Left lobe of liver (tissue), 2 donors: ENCODE measurements at places on chromosomes 12 and 14.

DNA sequence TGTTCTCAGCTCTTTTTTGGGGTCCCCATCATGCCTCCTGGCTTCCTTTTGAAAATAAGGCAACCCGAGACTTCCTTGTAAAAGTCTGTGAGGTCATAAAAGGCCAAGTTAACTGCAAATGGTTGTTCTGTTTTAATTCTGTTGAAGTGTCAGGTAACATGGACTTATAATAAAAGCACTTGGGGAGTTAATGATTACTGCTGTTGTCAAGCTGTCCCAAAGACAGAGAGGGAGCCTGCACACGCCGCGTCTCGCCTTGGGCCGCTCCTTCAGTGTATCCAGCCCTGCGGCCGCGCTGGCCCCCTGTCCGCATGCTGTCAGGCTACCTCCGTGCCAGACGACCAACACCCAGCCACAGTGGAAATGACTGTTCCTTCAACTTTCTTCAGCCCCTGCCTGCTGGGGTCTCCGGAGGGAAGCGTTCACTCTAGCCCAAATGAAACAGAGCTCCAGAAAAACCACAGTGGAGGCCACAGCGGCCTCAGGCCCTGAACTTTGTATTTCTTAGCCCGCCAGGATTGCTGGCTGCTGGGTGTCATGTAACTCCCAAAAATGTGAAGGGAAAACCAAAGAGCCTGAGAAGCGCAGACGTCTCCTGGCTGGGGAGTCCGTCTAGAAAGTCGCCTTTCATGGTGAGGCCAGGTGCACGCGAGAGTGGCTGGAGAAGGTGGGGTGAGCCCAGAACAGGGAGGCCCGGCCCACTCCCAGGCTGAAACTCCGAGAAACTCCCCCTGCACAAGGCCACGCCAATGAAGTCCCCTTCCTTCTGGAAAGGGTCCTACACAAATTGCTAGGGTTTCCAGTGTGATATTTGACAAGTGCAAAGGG lies 189.1 kb downstream of the ZFP36L1 start:
- DNase-seq = no peak

DNA sequence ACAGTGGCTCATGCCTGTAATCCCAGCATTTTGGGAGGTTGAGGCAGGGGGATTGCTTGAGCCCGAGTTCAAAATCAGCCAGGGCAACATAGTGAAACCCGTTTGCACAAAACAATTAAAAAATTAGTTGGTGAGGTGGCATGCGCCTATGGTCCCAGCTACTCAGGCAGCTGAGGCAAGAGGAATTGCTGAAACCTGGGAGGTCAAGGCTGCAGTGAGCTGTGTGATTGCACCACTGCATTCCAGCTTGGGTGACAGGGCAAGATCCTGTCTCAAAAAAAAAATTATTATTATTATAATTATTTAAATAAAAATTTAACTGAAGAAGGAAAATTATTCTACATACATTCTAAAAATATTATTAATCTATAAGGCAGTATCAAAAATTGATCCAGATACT lies 164.1 kb downstream of the ITPR2 start:
- DNase-seq = no peak

DNA sequence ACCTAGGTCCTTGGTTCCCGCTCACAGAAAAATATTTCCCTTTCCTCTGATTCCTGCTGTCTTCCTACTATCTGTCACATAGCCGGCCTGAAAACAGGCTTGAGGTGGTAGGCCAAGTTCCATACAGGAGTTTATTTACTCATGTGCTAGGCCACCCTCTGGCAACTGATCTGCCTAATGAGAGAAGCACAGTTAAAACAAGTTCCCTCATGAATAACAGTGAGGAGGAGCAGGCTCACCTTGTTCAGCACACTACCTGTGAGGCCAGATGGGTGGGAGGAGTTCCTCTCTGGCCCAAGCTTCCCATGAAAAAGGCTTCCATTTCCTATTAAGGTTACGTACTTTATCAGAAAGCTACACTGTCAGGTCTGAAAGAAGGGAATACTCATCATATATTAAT lies 206.0 kb downstream of the MYRFL start:
- DNase-seq = no peak

DNA sequence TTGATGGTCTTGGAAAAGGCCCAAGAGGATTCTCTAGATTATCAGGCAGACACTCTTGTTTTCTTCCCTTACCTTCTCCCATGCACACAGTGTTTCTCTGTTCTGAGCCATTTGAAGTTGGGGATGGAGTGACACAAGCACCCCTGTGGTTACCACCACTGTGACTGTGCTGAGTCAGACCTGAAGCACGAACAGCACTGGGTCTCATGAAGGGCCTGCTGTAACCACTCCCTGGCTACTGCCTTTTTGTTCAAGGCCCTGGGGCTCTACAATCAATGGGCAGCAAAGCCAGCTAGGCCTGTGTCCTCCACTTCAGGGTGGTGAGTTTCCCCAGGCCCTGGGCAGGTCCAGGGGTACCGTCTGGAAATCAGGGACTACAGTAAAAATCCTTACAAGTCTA lies 65.5 kb downstream of the TSPAN8 start:
- no peak for DNase-seq

DNA sequence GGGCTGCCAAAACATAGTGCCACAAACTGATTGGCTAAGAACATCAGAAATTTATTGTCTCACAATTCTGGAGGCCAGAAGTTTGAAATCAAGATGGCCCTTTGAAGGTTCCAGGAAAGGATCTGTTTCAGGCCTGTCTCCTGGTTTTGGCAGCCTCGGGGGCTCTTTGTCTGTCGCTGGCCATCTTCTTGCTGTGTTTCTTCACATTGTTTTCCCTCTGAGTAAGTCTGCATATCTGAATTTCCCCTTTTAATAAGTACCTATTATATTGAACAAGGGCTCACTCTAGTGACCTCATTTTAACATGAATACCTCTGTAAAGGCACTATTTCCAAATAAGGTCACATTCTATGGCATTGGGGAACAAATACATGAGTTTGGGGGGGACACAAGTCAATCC lies 467.1 kb upstream of the MGAT4C start:
- DNase-seq = no peak

DNA sequence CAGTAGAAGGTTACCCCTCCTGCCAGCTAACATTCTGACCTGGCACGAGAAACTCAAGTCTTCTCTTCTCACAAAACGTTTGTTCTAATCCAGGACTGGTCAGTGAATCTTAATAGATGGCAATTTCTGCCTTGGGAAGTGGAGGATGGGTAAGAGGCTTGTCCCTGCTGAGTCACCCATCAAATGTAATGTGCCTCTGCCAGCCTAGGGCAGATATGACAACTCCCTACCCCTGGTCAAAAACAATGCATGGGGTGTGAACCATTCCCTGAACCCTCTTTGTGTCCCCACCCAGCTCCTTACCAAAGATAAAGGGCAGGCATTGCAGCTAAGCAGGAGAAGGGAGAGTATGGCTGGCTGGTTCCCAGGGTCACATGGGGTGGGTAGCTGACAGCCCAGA lies 1052.9 kb downstream of the GALC start:
- DNase-seq = no peak

GRCh38 chr12:102479099-102479885 lies 1.1 kb downstream of the IGF1 start:
- DNase-seq = no peak

DNA sequence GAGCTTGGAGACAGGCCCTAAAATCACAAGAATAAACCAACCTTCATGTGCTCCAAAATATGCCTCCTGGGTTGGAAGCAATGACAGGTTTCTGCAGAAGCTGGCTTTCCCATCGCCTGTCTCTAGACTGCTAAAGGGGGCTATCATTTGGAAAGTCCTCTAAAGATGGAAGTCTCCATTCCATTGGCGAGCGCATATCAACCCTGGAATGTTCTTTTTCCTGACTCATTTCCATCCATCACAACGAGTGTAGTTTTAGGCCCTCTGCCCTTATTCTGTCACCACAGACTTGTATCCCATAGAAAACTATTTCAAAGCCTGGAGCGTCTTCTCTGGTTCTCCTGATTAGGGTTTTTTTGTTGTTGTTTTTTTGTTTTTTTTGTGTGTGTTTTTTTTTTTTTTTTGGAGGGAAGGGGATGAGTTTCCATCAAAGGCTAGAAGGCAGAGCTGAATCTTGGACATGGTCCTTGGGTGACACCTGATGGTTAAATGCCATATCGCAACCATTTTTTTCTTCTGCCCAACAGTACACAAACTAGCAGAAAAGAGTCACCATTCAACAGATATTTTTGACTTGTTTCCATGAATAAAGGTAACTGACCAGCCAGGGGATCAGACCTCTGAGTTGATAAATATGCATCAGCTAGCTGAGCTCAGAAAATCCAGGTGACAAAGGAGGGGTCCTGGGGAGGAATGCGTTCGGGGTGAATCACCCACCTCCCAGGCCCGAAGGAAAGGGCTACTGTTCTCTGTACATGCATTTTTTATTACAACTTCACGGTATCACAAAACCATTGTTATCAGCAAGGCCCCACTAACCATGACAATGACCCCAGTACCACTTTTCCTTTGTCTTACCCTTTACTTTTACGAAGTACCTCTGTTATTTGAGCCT lies 40.5 kb downstream of the KCNA5 start:
- DNase-seq = no peak

DNA sequence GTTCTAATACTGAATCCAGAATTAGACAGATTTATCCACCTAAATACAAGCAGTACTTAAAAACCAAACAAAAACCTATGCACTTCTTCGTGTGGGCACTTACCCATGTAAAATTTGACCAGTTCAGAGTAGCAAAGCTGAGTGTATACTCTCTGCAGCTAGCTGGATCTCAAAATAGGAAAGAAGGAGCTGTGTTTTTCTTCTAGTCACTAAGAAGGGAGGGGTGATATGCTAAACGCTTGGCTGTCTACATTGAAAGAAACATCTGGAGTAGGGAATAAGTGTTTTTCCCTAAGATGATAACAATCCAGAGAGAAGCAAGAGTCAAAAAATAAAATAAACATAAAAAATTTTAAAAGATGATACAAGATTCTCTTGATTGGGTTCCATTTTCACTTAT lies 20.0 kb downstream of the RBMS2 start:
- no peak for DNase-seq

DNA sequence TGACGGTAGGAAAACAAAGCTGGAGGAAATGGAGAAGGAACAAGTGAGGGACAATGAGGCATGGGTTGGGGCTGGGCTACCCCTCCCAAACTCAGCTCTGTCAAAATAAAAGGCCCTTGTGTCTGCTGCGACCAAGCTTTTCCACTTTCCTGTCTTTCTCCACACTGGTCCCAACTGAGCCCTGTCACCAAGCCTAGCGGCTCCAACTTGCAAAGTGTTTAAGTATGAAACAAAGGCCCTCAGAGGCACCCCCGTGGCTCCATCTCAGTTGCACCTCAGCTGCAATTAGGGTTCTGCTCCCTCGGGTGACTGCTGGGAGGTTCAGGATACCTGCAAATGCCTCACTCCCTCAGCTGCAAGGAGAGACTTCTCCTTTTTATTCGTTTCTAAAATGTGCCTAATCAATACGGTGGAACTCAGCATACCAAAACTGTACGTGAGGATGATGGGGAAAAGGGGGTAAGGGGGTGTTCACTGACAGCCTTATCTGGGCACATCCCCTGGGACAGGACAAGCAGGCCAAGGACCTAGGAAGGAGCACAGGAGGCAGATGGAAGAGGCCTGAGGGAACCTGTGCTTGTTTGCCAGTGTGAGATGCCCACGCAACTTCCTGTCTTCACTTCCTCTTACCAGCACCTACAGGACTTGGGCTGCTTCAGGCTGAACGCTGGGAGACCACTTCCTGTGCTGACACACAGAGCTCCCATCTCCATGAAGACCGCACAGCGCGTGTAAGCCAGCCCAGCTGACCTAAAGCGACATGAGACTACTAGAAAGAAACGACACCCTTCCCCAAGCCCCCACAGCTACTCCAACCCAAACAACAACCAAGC lies 8.9 kb downstream of the VAMP1 start:
- DNase-seq = no peak

GRCh38 chr14:75591331-75591946 lies 13.0 kb downstream of the FLVCR2 start:
- DNase-seq = no peak

DNA sequence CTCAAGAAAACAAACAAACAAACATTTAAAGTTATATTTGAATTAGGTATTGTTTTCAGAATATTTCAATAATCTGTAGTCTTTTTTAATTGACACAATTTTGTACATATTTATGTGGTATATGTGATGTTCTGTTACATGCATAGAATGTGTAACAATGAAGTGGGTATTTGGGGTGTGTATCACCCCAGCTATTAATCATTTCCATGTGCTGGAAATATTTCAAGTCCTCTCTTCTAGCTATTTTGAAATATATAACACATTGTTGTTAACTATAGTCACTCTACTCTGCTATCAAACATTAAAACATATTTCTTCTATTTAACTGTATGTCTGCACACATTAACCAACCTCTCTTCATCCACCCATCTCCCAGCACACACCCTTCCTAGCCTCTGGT lies 32.0 kb upstream of the SIX1 start:
- DNase-seq = no peak

- DNase-seq = no peak
Measured at GRCh38 chr12:86290615-86291014, 34.4 kb upstream of the MGAT4C start.

- DNase-seq = no peak
Measured at GRCh38 chr12:31289441-31289840, 36.5 kb downstream of the SINHCAF start.

DNA sequence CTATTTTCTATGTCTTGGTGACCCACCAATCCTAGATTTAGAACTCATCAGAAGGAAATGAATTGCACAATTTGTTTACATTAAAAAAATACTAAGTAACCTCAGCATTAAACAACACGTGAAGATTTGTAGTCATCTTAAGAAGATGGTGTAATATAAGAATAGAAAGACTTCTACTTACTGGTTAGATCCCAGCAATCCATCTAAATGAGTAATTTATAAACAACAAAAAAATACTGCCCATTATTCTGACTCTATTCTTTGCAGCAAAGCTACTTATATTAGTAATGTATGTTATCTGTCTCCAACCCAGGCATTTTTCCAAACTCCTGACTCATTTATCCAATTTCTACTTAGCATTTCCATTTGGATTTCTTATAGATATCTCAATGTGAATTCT lies 67.8 kb downstream of the CD163L1 start:
- DNase-seq = no peak

DNA sequence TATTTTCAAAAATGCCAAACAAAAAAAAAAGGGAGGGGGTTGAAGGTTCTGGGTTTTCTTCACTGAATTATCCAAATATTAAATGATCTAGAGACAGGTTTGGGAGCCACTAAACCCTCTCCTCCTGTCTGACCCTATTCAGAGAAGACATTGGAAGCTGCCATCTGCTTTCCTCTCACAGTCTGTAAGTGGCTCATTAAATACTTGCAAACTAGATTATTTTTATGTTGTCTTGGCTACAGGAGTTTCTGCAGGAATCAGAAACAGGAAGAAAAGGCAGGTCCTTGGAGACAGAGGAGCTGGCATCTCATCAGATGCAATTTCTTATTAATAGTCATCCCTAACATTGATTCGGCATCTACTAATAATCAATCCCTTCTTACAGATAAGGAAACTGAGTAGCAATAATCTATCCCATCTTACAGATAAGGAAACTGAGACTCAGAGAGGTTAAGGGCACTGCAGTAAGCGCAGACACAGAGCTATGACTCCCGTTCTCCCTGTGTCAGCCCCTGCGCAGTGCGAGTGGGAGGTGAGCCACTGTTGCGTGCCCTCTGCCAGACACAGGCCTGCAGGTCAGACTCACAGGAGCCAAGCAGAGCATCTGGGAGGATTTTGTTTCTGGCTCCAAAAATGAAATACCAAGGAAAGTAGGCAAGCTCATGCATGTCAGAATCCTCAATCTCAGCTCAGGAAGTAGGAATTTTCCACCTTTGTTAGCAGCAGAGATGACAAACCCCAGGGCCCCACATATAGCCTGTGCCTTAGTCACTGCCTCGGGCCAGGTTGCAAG lies 11.0 kb downstream of the BDKRB2 start:
- DNase-seq = no peak

- DNase-seq = no peak
Measured at GRCh38 chr12:24244801-24245200, 295.3 kb upstream of the SOX5 start.

GRCh38 chr12:6608592-6609281 lies 1.6 kb upstream of the CHD4 start:
- no peak for DNase-seq
